ENCODE measurements at places on chromosomes 16 and 17.

- no peak for DNase-seq
Observed at GRCh38 chr17:21278450-21279197, 5.9 kb upstream of the MAP2K3 start.

DNA sequence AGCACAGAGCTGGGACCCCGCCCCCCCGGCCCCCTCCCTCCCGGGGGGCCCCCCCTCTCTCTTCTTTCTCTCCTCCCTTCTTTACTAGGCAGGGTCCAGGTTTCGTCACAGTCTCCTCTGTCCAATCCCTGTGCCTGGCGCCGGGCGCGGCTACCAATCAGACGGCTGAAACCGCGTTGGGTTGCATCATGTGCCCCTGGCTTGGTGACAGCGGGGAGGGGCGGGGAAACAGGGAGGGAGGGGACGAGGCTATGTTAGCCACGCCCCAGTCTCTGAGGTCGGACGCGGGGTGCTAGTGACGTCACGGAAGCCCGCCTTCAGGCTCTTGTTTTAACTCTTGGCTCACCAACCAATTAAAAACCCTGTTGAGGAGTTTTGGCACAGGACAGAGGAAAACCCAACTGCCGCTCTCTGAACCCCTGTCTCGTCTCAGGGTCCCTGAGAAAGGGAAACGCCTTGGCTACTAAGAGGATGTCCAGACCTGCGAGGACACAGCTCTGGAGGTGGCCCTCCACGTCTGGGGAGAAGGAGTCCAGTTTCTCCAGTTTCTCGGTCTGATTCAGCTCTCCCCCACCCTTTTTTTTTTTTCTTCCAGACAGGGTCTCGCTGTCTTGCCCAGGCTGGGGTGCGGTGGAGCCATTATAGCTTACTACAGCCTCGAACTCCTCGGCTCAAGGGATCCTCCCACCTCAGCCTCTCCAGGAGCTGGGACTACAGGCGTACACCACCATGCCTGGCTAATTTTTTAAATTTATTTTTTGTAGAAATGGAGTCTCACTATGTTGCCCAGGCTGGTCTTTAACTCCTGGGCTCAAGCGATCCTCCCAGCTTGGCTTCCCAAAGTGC, 441 bp upstream of the PLEKHH3 start:
- peak; percentile 97 for DNase-seq

DNA sequence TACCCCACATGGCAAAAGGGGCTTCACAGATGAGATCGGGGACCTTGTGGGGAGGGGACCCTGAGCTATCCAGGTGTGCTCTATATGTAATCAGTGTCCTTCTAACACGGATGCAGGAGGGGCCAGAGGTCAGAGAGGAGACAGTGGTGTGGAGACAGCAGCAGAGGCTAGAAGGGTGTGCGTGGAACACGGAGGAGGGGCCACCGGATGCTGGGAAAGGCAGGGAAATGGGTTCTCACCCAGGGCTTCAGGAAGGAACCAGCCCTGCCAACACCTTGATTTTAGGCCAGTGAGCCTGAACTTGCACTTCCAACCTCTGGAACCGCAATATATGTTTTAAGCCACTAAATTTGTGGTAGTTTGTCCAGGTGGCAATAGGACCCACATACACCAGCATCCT, 4.6 kb upstream of the SLC38A8 start:
- no peak for DNase-seq

- no peak for DNase-seq
Observed at GRCh38 chr17:2061441-2061958, 6.6 kb downstream of the HIC1 start.

GRCh38 chr17:81391936-81392908, 3.0 kb upstream of the BAHCC1 start:
- no peak for DNase-seq

DNA sequence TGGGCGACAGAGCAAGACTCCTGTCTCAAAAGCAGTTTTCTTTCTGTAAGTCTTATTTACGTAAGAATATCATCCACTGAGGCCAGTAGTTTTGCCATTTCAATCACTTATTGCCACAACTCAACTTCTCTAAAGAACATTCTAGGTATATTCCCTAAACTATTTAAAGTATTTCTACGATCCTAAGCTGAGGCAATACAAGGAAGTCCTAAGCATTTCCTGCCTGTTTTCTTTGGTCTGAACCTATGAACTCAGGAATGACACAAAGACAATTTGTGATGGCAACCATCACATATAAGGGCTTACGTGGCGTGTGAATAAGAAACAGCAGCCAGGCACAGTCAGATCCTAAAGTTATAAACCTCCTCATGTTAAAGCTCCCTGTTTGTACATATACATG, 14.2 kb downstream of the USP36 start:
- no peak for DNase-seq

DNA sequence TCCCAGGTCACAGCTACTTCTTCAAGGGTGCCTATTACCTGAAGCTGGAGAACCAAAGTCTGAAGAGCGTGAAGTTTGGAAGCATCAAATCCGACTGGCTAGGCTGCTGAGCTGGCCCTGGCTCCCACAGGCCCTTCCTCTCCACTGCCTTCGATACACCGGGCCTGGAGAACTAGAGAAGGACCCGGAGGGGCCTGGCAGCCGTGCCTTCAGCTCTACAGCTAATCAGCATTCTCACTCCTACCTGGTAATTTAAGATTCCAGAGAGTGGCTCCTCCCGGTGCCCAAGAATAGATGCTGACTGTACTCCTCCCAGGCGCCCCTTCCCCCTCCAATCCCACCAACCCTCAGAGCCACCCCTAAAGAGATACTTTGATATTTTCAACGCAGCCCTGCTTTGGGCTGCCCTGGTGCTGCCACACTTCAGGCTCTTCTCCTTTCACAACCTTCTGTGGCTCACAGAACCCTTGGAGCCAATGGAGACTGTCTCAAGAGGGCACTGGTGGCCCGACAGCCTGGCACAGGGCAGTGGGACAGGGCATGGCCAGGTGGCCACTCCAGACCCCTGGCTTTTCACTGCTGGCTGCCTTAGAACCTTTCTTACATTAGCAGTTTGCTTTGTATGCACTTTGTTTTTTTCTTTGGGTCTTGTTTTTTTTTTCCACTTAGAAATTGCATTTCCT, 3.4 kb upstream of the LPCAT2 start:
- no peak for DNase-seq

- DNase-seq: no peak
Observed at GRCh38 chr16:7637446-7637845, 304.8 kb downstream of the RBFOX1 start.

- DNase-seq: no peak
Observed at GRCh38 chr17:68732301-68732749, 131.2 kb upstream of the FAM20A start.

- DNase-seq: no peak
Observed at GRCh38 chr17:40457964-40458791, 14.9 kb downstream of the IGFBP4 start.

- DNase-seq: no peak
Observed at GRCh38 chr17:71793518-71793917, 327.3 kb upstream of the SOX9 start.

- DNase-seq: no peak
Observed at GRCh38 chr16:30335598-30336474, 19.3 kb downstream of the CD2BP2 start.

DNA sequence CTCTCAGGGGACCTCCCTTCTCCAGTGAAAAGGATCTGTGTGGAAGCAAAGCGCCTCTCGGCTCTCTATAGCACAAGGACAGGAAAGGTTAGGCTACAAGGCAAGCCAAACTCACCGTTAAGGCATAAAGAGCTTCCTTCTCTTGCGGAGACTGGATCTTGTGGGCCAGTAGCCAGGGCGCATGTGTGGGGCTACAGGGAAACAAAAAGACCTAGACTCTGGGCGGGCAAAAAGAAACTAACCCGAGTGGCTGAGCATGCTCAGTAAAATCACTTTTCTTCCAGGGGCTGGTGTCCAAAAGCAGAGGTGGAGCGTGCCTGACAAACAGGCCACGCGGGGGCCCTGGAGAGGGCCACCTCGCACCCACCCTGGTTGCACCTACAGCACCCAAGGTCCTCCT, 16.1 kb downstream of the GGA2 start:
- no peak for DNase-seq

DNA sequence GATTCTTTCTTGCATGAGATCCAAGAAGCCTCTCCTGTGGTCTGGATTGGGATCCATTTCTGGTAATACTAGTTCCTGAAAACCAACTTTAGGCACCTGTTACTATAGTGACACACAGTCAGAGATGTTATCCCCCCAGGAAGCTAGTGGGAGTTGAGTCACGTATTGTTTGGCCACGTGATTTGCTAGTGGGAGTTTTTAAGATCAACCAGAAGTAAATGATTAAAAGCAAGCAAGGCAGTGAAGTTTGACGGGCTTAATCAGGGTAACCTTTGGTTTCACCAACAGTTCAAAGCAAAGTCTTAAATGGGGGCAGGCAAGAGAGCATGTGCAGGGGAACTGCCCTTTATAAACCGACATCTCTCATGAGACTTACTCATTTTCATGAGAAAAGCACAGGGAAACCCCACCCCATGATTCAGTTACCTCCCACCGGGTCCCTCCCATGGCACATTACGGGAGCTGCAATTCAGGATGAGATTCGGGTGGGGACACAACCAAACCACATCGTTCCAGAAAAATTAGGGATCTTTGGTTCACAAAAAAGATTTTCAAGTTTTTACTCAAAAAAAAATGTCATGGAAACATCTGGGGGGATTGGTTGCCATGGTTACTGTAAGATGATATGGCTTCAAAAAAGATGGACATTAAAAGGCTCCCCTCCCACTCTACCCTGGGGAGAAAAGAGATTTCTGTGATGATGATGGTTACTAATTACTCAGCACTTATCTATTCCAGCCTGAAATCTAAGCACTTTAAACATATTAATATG, 483.1 kb upstream of the ERCC4 start:
- no peak for DNase-seq

- DNase-seq: no peak
Observed at GRCh38 chr17:36602924-36603384, 1.6 kb downstream of the MRM1 start.

DNA sequence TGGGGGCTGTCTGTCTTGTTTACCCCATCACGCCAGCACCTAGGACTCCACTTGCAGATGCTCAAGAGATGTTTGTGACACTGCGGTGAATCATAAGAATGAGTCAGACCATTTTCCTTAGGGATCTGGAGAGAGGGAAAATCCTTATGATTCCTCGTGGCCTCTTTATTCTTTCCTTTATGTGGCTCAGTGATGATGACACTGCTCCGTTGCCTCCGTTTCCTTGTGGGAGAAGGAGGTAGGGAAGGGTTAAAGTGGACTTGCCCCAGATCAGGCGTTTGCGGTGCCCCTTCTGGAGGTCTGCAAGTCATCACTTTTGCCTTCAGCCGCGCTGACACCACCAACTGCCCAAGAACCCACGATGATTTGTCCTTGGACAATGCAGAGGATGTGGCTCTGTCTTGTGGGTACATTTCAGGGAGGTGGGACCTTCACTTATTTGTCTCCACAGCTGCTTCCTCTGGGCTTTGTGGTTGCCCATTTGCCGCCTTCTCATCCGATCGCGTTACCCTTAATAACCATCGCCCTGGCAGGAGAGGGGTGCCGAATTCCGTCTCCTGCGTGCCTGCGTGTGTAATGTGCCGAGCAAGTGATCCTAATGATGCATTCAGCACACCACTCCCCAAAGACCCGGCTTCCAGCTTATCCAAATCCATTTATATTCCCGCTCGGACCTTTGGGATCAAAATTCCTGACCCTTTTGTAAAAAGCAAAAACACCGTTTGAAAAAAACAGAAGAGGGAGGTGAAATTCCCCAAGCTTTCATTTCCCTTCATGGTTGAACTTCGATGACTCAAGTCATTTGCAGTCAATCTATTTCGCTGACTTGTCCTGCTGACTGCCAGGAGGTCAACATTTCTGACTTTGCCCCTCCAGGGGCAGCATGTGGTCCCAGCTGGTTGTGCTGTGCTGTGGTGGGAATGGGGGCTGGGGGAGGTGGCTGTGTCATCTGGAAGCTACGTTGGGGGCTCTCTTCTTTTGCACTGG, 87.2 kb upstream of the IRX3 start:
- no peak for DNase-seq

- no peak for DNase-seq
Observed at GRCh38 chr16:87723226-87723623, 42.6 kb downstream of the KLHDC4 start.

DNA sequence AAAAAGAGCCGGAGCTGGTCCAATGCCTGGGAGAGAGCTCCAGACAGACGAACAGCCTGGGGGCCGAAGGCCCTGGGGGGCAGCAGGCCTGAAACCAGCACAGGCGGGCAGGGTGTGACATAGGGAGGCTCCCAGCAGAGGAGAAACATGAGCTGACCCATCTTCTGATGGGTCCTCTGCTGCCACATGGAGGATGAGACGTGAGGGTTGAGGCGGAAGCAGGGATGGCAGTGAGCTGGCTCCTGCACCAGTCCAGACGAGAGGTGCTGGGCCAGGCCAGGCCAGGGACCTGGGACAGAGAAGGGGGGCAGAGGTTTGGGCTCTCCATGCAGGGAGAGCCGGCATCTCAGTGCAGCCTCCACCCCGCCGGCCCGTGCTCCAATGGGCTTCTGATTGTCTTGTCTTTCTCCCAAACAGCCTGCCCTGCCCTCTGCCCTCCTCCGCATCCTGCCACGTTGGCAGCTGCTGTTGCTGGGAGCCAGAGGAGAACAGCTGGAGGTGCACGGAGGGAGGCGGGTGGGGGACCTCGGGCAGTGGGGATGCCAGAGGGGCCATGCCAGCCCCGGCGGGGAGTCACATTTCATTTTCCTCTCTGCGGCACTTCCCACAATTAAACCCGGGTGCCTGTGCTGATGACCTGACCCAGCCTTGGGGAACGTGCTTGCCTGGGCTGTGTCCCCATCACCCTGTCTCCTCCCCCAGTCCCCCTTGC, 139.1 kb upstream of the GSE1 start:
- no peak for DNase-seq

- no peak for DNase-seq
Observed at GRCh38 chr16:2040787-2041522, 6.7 kb downstream of the NTHL1 start.

DNA sequence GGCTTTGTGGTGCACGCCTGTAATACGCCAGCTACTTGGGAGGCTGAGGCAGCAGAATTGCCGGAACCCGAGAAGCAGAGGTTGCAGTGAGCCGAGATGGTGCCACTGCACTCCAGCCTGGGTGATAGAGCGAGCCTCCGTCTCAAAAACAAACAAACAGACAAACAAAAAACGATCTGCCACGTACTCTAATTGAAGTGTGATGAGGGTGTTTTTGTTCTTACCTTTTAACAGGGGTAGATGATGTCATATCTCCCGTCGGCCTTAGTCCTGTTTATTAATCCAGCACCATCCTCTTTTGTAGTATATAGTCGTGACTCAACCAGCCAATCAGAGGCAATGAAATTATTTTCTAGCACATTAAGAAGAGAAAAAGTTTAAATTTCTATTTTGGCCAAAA, 58.5 kb downstream of the IQCK start:
- no peak for DNase-seq
